A549 treated with RU486 at 1 μM for 4 hours (cell line): ENCODE measurements at places on chromosomes 4 and X. TPM values are rescaled to one million over a fixed set of nuclear protein-coding genes. Genes with fewer than 3 reads are reported as not detected.

IL2 gene
- not detected in 5 replicates for total RNA-seq

DOK7 gene
- 0.27 to 0.75 TPM (median 0.45 TPM) in 5 replicates for total RNA-seq

SLITRK4 gene
- total RNA-seq, result not detected in 5 replicates

ODAM gene
- not detected in 5 replicates for total RNA-seq

FGFBP1 gene
- total RNA-seq, result 3.7 to 4.5 TPM (median 4.3 TPM) in 5 replicates

NOX1 gene
- total RNA-seq, result 0.07 to 0.12 TPM in 2 of 5 replicates, not detected in the others

RAB40A gene
- total RNA-seq, result not detected in 5 replicates

PSAPL1 gene
- 0.03 to 0.13 TPM (median 0.08 TPM) in 5 replicates for total RNA-seq

GAGE1 gene
- total RNA-seq, result not detected in 5 replicates

SEPTIN6 gene
- total RNA-seq, result 9.3 to 11.8 TPM (median 10.5 TPM) in 5 replicates

BEND2 gene
- not detected in 5 replicates for total RNA-seq

APLN gene
- total RNA-seq, result 0.73 to 1.2 TPM (median 0.89 TPM) in 5 replicates

SULT1E1 gene
- not detected in 5 replicates for total RNA-seq

ZNF275 gene
- 4.3 to 6.0 TPM (median 5.5 TPM) in 5 replicates for total RNA-seq

NSDHL gene
- total RNA-seq, result 38.2 to 49.3 TPM (median 41.3 TPM) in 5 replicates

ANK2 gene
- 0.58 to 1.6 TPM (median 0.70 TPM) in 5 replicates for total RNA-seq

ERVMER34-1 gene
- total RNA-seq, result 0.47 to 0.56 TPM (median 0.52 TPM) in 5 replicates

IL1RAPL1 gene
- total RNA-seq, result not detected in 5 replicates

TMSB15B gene
- total RNA-seq, result 4.5 to 6.8 TPM (median 4.9 TPM) in 5 replicates

LPAR4 gene
- not detected in 5 replicates for total RNA-seq

USP51 gene
- 0.30 to 0.49 TPM (median 0.45 TPM) in 5 replicates for total RNA-seq

SLC10A7 gene
- 1.1 to 3.0 TPM (median 2.1 TPM) in 5 replicates for total RNA-seq

NWD2 gene
- total RNA-seq, result not detected in 5 replicates

SERTM2 gene
- not detected in 5 replicates for total RNA-seq
